Bronchus fibroblast of lung (primary cell): ENCODE measurements at places on chromosomes 5 and 9. TPM values are rescaled to one million over a fixed set of nuclear protein-coding genes. Genes with fewer than 3 reads are reported as not detected.

Gene DAPK1
- 2.4 and 3.0 TPM in 2 replicates for total RNA-seq

Gene TMEM215
- not detected in 2 replicates for total RNA-seq

Gene SPDL1
- 28.2 and 43.0 TPM in 2 replicates for total RNA-seq

Gene PCDHGB4
- 4.0 and 4.4 TPM in 2 replicates for total RNA-seq

Gene GPR150
- total RNA-seq, result 0.34 and 0.59 TPM in 2 replicates

Gene TTC39B
- 7.0 and 7.9 TPM in 2 replicates for total RNA-seq
